ENCODE measurements at places on chromosomes 4 and X.

DNA sequence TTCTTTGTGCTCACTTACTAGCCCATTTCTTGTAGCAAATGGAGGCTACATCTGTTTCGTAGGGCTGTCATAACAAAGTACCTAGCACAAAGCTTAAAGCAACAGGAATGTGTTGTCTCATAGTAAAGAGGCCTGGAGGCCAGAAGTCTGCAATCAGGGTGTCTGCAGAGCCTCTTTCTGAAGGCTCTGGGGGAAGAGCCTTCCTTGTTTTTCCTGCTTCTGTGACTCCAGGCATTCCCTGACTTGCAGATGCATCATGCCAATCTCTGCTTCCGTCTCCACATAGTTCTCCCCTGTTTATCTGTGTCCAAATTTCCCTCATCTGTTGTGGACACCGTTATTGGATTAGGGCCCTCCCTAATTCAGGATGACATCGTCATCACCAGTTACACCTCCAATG is 67.1 kb downstream of the SHROOM2 start:
- no peak for ATAC-seq

DNA sequence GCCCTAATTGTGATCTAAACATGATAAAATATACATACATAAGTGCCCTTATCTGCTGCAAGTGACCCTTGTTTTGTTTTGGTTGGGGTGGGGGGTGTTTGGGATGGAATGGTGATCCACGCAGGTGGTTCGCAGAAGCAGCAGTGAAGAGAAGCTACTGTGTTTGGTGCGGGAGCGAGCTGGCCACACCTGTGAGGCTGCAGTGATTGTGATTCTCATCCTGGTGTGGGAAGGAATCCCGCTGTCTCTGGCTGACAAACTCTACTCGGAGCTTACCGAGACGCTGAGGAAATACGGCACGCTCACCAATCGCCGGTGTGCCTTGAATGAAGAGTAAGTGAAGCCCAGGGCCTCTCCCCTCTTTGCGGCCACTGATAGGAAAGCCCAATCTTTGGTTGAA is 96.8 kb downstream of the TET2 start:
- ATAC-seq, result no peak

GRCh38 chr4:89757154-89757719 is 79.7 kb downstream of the SNCA start:
- no peak for ATAC-seq

DNA sequence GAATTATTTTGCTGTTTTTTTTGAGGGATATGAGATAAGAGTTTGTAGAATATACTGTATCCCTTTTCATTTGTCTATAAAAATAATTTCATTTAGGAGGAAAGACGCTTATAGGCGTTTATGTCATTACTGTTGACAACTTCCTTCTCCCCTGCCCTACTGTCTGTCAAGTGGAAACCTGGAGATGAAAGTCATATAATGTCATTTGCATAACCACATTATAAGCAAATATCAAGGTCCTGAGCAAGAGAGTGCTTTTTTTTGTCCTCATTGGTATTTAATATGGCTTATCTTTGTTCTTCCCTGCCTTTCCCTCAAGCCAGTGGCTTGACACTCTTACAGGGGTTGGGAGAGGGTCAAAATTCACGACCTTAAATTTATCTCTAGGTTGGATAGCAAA is 55.8 kb downstream of the LRP2BP start:
- ATAC-seq, result no peak

DNA sequence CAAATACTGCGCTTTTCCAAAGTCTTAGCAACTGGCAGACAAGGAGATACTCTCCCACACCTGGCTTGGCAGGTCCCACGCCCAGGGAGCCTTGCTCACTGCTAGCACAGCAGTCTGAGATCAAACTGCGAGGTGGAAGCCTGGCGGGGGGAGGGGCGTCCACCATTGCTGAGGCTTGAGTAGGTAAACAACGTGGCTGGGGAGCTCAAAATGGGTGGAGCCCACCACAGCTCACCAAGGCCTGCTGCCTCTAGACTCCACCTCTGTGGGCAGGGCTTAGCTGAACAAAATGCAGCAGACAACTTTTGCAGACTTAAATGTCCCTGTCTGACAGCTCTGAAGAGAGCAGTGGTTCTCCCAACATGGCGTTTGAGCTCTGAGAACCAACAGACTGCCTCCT is 23.0 kb upstream of the NFKB1 start:
- no peak for ATAC-seq

DNA sequence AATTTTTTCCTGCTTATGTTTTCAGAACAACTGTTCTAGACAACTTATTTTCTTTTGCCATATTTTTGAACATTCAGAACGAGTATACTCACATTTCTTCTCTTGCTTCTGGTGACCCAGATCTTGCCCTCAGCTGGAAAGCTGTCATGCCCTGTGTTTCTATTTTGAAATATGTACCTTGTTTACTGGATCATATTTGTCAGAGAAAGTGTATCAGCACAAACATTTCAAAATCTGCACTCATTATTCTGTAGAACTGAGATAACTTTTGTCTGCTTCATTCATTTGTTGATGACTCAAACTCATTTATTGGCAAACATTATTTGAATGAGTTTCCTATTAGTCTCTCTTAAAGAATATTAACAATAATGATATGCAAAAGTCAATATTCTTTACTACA is 46.2 kb upstream of the FAM9A start:
- ATAC-seq, result no peak

DNA sequence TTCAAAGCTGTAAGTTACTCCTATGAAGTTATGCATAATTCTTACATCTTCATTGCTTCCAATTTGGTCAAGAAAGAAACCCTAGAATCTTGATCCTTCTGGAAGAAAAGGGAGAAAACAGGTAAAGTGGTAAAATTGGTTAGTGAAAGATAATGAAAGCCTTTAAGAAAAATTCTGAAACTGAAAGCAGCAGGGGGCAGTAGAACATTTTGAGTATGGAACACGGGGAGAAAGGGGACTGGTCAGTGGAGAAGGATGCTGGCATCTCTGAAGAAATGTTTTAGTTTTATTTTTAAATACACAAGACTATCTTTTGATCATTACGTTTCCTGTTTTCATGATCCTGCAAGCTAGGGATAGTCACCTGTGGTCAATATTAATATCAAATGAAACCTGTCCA is 54.3 kb downstream of the SLIT2 start:
- no peak for ATAC-seq

- ATAC-seq, result no peak
These were observed 123.5 kb downstream of the PPARGC1A start for GRCh38 chr4:23766344-23766743.

GRCh38 chr4:26183017-26183416 is 137.8 kb upstream of the RBPJ start:
- ATAC-seq, result no peak

- no peak for ATAC-seq
These were observed 505.4 kb upstream of the FAM241A start for GRCh38 chr4:111639876-111640275.

Data from activated T-helper 17 cell treated with anti-CD3 and anti-CD28 coated beads, Interleukin-2, amount 50 U/mL, for 72 hours (primary cell).